ENCODE measurements at places on chromosomes 6 and 20.

- no peak for DNase-seq
Observed at GRCh38 chr6:107419733-107420132, 39.6 kb downstream of the PDSS2 start.

DNA sequence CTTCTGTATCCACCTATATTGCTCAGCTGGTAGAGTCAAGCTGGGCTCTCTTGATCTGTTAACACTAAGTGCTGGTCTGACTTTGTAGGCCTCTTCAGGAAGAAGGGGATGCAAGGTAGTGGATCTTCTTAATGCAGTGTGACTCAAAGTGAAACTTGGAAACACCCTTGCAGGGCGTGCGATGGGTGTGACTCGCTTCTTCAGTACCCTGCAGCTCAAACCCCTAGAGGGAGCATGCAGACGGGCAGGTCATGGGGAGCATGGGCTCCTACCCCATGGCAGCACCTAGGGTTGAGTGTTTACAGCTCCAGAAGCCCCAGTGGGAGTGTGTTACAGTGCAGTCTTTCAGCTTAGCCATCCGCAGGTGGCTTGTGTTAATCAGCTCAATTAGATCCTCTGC lies 757 bp upstream of the SAMD3 start:
- DNase-seq, result peak; percentile 38

DNA sequence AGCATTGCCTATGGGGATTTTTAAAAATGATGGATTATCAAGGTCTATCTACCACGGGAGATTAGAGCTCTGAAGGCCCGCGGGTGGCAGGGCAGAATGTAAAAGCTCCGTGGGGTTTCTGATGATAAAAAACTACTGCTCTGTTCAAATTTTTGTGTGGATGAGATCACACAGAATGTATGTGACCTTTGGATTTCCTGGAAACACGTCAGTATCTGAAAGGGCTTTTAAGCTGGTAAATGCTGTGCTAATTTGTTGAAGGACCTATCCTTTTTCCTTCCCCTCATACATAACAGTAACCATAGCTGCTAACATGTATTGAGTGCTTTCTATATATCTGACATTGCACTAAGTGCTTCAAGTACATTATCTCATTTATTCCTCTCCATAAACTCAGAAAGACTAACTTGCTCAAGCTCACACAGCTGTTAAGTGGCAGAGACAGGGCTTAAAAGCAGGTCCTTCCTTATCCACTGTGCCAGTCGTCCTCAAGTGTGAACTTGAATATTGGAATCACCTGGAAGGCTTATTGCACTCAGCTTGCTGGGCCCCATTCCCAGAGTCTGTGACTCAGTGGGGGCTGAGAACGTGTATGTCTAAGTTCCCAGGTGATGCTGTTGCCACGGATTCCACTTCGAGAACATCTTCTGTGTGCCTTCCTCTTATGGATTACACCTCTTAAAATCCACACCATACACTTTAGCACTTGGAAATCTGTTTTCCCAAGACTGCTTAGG lies 1.9 kb upstream of the TMEM242 start:
- no peak for DNase-seq

DNA sequence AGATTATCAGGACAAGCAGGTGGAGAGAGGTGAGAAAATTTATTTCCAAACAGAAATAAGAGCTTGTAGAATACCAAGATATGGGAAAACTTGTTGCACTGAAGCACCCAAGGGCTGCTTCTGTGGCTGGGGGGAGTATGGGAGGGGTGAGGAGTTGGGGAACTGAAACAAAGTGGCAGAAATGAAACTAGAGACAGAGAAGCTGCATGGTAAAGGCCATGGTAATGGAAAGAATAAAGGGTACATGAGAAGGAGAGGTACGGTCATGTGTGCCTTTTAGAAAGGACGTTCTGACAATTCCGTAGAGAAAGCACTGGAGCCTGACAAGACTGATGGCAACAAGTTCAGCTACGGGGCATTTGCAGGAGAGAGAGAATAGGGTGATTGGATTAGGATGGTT lies 51.6 kb upstream of the RIN2 start:
- no peak for DNase-seq

DNA sequence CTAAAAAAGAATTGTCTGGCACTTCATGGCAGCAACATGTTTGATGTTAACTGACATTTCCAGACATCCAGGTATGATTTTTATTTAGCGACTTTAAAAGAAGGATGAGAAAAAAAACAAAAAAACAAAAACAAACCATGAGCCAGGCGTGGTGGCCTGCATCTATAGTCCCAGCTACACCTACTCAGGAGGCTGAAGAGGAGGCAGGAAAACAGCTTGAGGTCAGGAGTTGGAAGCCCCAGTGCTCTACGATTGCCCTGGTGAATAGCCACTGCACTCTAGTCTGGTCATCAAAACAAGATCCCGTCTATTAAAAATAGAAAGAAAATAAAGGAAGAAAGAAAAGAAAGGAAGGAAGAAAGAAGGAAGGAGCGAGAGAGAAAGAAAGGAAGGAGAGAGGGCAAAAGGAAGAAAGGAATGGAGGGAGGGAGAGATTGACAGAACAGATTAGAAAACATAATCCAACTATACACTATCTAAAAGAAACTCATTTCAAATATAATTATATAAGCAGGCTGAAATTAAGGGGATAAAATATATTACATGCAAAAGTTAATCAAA lies 141.6 kb downstream of the TRIM27 start:
- DNase-seq, result no peak

GRCh38 chr6:24720131-24720603 lies 1.2 kb upstream of the C6orf62 start:
- peak; percentile 66 for DNase-seq

GRCh38 chr20:1491281-1491840 lies at the start of gene SIRPB2:
SIRPB2 (minus strand) TSS chr20:1491420; CDS start chr20:1491359, 61 bp downstream.
- DNase-seq, result no peak

- DNase-seq, result no peak
Observed at GRCh38 chr20:52540509-52540908, 348.9 kb upstream of the ZFP64 start.

DNA sequence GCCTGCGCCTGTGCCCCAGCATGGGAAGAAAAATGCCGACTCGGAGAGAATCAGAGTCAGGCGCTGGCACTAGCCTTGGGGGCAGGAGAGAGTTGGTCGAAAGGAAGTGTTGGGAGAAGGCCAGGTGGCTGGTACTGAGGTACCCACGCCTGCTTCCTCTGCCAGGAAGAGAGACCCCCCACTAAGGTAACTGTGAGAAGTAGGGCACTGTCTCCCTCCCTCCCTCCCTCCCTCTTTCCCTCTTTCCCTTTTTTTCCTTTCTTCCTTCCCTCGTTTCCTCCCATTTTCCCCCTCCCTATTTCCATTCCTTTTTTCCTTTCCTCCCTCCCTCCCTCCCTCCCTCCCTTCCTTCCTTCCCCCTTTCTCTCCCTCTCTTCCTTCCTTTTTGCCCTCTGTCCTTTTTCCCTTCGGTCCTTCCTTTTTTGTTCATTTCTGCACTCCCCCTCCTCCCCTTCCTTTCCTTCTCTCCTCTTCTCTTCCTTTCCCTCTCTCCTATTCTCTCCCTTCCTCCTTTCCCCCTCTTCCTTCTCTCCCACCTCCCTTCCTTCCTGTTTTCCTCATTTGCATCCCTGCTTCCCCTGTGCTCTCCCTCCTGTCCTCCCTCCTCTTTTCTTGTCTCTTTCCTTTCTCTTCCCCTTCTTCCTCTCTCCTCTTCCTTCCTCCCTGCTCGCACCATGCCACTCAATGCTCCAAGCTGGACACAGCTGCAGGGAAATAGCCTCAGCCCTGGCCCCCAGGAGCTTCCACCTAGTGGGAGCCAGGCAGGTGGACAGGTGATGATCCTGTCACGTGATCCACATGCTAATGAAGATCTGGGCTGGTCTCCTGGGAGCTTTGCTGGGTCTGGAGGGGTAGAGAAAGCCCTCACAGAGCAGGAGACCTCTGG lies 148.0 kb downstream of the DHX35 start:
- no peak for DNase-seq

GRCh38 chr6:164142322-164142721 lies 727.8 kb downstream of the QKI start:
- DNase-seq, result no peak

DNA sequence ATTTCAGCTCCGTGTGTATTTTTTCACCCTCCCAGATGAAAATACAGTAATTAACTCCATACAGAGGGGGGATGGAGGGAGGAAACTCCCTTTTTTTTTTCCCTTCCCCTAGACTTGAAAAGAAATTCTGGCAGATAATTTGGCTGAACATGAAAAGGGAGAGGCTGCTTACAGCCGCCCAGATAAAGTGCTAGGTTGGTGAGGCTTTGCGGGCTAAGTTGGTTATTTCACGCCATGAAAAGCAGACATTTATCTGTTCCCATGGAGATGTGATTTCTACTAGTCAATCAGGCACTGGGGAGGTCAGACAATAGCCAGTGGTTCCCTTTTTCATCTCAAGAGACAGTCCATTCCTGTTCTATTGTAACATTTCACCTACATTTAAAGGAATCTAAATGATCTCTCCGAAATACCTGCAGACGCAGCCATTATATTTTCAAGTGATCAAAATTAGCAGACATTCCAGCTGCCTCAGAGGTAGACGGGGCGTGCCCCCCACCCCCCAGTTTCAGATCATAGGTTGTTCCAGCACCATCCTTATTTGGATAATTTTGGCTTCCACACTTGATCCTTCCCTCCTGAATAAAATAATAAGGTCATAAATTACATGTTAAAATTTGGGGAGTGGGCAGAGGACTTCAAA lies 143.9 kb upstream of the ZNF217 start:
- no peak for DNase-seq

- DNase-seq, result no peak
Observed at GRCh38 chr20:19727251-19727847, 30.7 kb upstream of the RIN2 start.

GRCh38 chr6:14618759-14619418 lies 501.3 kb downstream of the CD83 start:
- DNase-seq, result no peak

DNA sequence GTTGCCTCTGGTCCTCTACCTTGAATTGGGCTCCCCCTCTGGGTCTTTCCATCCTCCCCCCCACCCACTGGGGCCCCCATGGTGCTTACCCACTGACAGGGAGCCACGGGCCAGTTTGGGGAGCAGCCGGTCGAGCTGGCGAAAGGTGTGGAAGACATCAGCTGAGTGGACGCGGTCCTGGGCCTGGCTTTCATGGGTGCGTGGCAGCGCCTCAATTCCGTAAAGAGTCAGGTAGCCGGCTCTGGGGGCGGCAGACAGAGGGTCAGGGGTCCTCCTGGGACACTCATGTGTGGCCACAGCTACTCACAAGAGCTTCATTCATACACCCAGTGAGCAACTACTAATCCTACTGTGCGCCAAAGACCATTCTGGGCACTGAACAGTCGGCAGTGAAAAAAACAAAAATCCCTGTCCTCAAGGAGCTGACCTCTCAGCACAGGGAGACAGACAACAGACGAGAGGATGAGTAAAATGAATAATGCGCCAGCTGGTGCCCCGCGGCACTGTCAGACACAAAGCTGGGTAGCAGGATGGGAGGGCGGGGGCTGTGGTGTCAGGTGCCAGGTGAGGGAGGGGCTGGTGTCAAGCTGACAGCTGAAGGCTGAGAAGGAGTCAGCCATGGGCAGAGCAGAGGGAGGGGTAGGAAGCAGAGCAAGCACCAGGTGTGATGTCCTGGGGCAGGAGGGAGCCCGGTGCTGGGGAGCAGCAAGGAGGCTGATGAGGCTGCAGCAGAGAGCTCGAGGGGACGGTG lies 28.3 kb downstream of the PTGIS start:
- no peak for DNase-seq

DNA sequence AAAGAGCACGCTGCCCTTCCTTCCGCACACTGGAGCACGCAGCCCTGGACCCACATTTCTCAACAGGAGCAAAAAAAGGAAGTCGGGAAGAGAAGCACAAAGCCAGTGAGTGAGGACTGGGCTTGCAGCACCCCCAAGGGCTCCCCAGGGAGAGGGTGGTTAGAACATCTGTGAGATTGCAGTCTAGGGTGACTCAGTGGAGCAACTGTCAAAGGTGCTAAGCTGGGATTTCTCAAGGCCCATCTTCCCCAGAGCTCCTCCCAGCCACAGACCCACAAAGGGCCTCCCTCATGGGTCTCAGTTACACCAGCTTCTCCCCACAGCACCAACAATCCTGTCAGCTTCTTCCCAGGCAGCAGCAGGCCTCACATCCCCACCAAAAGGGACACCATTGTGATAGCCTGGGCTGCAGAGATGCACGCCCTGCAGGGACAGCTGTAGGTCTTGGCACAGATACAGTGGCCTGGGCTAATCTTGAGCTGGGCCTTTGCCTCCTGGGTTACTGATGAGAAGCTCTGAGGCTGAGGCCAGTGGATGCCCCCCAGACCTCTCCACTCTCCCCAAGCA lies 39.6 kb upstream of the CD93 start:
- DNase-seq, result no peak

- no peak for DNase-seq
Observed at GRCh38 chr6:135221505-135221904, 40.4 kb downstream of the MYB start.

- no peak for DNase-seq
Observed at GRCh38 chr6:63347599-63347998, 27.8 kb upstream of the LGSN start.

DNA sequence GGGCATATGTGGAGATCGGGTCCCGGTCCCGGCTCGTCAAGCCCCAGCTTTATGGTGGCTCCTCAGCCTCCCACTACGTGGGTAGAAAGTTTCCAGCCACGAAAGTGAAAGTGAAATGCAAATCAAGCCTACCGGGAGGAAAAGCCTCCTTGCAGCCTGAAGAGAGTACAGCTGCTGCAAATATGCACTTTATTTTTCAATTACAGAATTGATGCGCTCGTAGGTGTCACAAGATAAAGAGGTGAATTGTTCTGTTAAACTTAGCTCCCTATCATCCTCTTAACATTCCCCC lies 373 bp upstream of the PCNA start:
- no peak for DNase-seq

- DNase-seq, result no peak
Observed at GRCh38 chr6:166010136-166010960, 157.3 kb downstream of the TBXT start.

- no peak for DNase-seq
Observed at GRCh38 chr6:120871416-120872261, 462.6 kb downstream of the TBC1D32 start.

- DNase-seq, result no peak
Observed at GRCh38 chr20:4439461-4439860, 282.2 kb upstream of the PRND start.

DNA sequence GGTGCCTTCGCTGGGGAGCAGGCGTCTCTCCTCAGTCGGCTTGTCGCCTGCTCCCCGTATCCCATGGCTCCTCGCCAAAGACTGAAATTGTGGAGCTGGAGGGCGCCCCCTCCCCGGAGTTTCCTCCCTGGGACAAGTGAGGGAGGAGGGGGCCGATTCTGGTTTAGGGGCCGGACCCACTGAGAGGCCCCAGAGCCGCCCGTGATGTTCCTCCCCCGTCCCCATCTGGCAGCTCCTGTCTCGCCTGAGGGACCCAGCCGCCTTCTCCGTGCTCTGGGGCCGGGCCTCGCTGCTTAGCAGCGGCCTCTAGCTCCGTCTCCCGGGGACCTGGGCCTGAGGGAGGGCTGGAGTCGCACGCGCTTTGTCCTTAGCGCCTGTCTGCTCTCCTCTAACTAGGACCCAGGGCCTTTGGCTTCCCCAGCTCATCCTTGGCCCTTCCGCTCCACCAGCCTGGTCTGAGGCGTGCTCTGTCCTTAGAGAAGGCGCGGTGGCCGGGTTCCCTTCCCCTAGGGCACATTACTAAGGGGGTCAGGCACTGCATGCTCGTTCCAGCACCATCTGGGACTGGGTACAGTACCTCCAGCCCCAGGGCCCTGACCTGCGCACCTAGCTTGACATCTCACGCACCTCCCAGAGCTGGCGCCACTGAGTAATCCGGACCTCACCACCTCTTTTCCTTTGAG lies 29.7 kb downstream of the SLC12A5 start:
- DNase-seq, result no peak
